ENCODE measurements at places on chromosomes 5 and 9.

GRCh38 chr9:20307621-20308020 is 314.7 kb downstream of the MLLT3 start:
- DNase-seq = no peak

DNA sequence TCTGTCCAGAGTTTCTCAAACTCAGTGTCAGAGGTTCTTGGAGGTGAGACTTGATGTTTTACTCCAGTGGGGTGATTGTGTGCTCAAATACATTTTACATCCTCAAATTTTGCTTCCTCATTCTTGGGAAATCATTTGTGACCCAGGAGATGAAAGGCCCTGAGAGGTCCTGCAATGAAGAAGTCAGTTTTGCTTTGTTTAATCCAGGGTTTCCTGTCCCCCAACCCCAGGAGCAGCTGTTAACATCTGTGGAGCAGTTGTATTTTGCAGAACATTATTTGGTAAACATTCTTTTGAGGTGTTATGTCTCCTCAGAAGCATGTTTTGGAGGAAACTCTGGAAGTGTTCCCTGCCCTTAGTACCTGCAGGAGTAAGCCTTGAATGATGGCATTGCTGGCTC is 59.8 kb downstream of the DAB2IP start:
- no peak for DNase-seq

DNA sequence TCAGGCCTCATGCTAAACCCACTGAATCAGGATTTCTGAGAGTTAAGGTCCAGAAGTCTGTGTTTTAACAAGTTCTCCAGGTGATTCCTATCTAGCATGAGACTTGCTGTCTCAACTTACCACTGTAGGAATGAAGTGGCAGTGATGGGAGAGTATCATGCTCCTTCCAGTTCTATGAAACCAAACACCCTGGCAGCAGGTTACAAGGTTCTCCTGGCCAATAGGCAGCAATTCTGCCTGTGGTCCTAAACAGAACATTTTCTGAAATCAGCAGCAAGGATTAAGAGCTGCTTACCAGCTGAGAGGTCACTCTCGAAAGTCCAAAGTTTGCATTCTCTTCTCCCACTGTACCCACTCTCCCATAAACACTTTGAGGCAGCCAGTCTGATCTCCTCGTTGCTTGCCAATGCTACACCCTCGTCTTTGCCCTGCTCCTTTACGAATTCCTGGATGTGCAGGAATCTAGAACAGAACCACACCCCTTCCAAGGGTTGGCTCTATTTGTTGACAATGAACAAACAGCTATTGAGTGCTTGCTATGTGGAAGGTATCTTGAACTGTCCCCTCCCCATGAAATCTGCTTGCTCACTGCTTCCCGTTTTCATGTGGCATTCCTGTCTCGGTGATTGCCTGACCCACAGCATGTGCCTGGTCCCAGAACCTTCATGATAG is 100.5 kb downstream of the TMEM174 start:
- DNase-seq = no peak

DNA sequence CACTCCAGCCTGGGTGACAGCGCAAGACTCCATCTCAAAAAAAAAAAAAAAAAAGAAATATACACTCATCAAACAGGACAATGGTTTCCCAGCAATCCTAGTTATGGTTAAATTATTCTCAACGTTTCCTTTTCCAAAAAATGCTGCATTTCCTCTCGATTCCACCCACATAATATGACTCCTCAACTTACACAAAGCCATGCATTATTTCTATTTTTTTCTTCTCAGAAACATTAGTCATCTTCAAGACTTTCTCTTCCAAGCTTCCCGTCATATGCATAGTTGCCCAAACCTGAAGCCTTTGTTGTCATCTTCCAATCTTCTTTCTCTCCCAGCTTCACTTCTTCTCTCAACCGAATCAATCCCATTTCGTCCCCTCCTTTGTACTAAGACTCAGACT is 61.4 kb upstream of the RANBP6 start:
- DNase-seq = no peak

DNA sequence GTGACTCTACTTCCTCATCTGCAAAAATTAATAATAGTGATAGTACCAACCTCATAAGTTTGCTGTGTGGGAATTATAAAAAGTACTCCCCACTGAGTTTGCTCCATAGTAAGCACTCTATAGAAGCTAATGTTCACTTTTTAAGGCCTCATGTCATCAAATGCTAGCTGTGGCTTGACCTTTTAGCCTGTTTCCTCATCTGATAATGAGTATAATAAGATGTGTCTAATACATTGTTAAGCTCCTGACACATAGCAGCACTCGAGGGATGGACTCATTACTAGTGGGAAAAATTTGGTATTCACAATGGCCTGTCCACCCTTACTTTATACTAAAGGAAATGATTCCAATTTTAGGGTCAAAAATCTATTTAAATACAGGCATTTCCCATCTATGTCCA is 26.1 kb upstream of the CAST start:
- DNase-seq = no peak

GRCh38 chr5:1133510-1134201 is 21.8 kb upstream of the SLC12A7 start:
- DNase-seq = no peak

- DNase-seq = no peak
Observed at GRCh38 chr5:60992871-60993270, 47.9 kb downstream of the NDUFAF2 start.

GRCh38 chr5:10734037-10734709 is 26.9 kb downstream of the DAP start:
- DNase-seq = no peak

DNA sequence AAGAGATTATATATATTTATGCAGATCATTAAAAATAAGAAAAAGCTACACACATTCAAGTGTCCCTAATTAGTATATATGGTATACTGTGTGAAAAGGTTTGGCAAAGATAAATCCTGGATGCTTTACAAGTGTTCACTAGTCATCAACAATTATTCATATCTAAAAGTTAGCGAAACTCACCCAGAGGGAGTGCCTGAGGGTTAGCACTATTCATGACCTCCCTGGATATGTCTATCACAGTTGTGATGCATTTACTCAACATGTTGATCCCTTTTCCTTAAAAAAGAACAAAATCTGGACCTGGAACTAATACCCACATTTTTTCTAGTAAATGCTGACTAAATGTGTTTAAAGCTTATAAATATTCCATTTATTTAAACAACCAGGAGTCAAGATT is 273.0 kb upstream of the SMC2 start:
- DNase-seq = no peak

- DNase-seq = no peak
Observed at GRCh38 chr9:132301521-132301920, 53.3 kb downstream of the SETX start.

DNA sequence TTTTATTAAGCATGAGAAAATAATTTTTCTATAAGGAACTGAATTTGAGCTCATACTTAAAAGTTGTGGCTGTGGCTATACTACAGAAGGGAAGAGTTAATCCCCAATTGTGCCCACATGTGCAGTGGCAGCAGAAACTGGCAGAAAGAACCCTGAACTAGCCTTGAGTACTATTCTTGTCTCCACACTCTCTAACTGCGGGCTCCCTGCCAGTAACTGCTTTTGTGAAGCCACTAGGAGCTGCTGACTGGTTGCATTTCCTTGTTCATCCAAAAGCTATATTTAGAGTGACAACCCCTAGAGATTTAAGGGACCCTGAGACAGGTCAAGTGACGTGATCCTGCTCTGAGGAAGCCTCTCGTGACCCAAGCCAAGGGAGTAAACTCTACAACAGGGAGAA is 238.6 kb downstream of the ELAVL2 start:
- no peak for DNase-seq

- DNase-seq = no peak
Observed at GRCh38 chr5:33557605-33558004, 116.8 kb downstream of the TARS1 start.

GRCh38 chr9:137176302-137177182 is 4.7 kb upstream of the TMEM210 start:
- no peak for DNase-seq

DNA sequence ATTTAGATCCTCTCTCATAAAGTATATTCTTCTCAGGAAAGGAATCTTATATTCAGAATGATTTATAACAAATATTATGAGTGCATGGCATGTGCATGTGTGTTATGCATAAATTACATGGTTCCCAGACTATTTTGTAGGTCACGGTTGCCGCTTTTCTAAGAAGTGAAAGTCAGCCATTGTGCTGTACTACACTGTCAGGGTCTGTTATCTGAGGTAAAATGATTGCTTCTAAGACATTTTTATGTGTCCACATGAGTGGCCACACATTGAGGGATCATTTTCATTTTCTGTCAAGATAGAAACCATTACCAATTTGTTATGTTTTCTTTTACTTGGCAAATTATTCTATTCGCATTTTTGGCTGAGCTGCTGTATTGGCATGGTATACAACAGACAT is 210.8 kb downstream of the CWC27 start:
- no peak for DNase-seq

DNA sequence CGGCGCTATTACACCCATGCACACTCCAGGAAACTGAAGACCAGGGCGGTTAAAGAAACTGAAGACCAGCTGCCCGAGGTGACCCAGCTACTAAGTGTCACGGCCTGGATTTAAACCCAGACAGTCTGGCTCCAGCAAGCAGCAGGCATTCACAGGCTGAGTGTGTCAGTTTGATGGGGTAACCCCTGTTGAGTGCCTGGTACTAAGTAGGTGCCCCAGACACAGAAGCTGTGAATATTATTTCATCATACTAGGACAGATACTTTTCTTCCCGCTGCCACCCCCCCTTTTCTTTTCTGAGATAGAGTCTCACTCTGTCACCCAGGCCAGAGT is 7.3 kb downstream of the ENG start:
- DNase-seq = no peak

DNA sequence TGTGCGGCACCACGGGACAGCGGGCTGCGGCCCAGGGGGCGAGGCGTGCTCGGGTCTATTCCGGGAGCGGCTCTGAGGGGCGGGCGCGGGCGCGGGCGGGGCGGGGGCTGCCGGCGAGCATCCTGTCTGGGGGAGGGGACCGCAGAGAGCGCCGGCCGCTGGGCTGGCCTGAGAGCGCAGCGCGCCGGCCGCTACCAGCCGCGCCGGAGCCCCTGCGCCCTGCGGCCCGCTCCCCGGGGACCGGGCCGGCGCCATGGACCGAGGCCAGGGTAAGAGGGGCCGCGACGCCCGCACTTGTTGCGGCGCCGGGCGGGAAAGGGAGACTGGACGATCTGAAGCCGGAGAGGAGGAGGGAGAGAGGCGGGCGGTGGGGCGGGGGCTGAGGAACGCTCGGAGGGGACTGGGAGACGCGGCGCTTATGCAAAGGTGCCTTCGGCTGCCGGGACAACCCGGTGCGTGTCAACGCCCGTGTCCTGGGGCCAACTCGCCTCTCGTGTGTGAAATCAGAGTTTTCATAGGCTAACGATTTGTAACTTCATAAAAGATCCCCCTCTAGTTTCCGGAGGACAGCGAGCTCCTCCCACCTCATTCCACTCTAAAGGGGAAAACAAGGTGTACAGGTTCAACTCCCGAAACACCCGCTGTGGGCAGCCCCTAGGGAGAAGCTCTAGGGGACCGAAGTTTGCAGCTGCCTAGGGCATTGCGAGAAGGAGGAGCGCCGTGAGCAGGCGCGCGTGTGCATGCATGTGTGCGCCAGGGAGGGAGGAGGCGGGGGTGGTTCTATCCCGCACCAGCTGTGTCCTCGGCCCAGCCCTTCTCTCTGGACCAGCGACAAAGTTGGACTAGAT is at the start of gene AFAP1L1:
Gene AFAP1L1 (plus strand): TSS at position 144 of the 848 bp plus-strand sequence. CDS start 110 bp downstream, at position 254.
- no peak for DNase-seq

DNA sequence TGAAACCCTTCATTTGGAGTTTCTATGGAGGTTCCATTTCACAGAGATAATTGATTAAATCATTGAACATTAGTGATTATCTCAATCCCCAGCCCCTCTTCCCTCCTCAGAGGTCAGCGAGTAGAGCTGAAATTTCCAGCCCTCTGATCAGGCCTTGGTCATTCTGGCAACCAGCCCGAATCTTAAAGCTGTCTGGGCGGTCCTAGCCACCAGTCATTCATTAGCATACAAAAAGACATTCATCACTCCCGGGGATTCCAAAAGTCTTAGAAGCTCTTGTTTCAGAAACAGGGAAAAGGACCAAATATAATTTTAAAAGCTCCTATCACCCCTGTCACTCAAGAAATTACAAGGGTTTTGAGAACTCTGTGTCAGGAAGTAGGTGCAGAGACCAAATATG is 41.3 kb downstream of the ZNF474 start:
- no peak for DNase-seq

DNA sequence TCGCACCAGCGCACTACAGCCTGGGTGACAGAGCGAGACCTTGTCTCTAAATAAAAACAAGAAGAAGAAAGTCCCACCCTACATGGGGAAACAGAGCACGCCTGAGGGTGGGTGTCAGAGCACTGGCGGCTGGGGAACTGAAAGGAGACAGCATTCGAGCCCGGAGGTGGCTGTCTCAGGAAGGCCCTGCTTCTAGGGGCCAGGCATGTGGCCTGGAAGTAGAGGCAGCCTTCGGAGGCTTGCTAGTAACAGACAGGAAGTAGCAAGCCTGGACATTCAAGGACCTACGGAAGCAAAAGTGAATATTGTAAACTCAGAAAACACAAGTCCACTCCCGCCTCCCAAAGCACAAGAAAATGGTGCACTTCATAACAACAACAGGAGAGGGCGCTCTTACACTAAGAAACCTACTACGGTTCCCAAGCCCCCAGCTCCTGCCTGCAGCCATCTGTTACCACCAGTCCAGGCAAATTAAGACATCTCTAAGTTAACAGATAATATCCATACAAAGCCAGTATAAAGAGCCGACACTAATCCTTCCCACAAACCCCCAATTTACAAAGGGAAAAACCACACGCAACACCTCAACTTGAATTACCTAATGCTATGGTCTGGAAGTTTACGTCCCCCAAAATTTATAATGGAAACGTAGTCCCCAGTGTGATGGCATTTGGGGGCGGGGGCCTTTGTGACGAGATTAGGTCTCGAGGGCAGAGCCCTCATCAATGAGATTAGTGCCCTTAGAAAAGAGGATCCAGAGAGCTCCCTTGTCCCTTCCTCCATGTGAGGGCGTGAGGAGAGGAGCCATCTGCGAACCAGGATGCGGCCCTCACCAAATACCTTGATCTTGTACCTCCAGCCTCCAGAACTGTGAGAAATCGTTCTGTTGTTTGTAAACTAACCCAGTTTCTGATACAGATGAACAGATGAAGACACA is 7.7 kb downstream of the RASGEF1C start:
- DNase-seq = no peak

GRCh38 chr9:79709743-79710674 is 138.2 kb downstream of the TLE4 start:
- no peak for DNase-seq

DNA sequence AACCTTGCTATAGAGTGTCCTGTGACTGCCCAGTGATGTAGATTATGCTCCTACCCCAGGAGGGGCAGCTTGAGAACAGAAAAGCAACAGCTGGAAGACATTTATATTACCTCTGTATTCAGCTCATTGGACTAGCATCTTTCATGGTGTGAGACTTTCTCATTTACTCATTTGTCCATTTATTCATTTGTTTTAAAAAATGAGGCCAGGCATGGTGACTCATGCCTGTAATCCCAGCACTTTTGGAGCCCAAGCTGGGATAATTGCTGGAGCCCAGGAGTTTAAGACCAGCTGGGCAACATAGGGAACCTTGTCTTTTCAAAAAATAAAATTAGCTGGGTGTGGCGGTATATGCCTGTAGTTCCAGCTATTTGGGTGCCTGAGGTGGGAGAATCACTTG is 130.0 kb upstream of the LHFPL2 start:
- no peak for DNase-seq

All from activated T-cell treated with anti-CD3 and anti-CD28 coated beads for 24 hours (primary cell).